ENCODE measurements at places on chromosomes 4 and X.
A peak's percentile ranks its signal among the peaks of the same experiment; 100 is the strongest.

DNA sequence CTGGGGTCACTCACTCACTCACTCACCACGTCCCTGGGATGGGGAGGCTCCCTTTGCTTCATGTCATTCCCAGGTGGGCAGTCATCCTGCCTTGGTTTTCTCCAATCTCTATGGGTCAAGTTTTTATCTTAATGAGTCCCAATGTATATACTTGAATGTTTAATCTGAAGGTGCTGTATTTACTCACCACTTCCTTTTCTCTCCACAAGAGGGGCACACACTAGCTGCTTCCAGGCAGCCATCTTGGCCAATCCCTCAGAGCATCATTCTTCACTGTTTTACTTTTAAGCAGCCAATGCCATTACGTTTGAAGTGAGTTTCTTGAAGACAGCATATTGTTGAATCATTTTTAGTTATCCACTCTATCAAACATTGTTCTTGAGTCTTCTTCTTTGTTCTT lies 153.4 kb upstream of the ARSJ start:
- peak; percentile 17 for DNase-seq

GRCh38 chr4:74262522-74262921 lies 45.7 kb upstream of the EPGN start:
- no peak for DNase-seq

DNA sequence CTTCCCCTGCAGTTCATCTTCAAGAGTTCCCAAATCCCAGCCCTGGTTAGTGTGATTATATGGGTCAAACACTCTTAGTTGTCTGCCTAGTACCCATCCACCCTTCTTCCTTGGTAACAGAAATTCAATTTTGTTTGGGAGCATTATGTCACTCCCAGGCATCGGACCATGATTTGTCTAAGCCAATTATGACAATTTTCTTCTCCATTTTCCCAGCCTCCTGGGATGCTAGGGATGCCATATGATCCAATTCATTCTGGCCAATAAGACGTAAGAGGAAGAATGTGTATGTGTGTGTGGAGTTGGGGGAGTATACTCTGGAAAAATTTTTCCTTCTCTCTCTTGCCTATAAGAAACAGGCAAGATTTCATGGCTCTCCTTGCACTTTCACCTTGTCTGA lies 465.9 kb downstream of the MID1IP1 start:
- DNase-seq = no peak

DNA sequence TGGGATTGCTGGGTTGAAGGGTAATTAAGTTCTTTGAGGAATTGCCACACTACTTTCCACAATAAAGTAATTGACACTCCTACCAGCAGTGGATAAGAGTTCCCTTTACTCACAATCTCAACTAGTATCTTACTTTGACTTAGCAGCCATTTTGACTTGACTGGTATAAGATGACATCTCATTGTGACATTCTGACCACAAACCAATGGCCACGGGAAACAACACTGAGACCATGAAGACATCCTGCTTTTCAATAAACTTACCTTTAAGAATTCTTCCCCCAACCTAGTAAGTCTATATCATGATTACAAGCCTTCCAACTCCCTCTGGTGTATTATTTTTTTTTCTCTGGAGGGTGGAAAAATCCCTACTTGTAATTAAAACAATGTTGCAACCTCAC lies 66.9 kb upstream of the WDR1 start:
- DNase-seq = no peak

DNA sequence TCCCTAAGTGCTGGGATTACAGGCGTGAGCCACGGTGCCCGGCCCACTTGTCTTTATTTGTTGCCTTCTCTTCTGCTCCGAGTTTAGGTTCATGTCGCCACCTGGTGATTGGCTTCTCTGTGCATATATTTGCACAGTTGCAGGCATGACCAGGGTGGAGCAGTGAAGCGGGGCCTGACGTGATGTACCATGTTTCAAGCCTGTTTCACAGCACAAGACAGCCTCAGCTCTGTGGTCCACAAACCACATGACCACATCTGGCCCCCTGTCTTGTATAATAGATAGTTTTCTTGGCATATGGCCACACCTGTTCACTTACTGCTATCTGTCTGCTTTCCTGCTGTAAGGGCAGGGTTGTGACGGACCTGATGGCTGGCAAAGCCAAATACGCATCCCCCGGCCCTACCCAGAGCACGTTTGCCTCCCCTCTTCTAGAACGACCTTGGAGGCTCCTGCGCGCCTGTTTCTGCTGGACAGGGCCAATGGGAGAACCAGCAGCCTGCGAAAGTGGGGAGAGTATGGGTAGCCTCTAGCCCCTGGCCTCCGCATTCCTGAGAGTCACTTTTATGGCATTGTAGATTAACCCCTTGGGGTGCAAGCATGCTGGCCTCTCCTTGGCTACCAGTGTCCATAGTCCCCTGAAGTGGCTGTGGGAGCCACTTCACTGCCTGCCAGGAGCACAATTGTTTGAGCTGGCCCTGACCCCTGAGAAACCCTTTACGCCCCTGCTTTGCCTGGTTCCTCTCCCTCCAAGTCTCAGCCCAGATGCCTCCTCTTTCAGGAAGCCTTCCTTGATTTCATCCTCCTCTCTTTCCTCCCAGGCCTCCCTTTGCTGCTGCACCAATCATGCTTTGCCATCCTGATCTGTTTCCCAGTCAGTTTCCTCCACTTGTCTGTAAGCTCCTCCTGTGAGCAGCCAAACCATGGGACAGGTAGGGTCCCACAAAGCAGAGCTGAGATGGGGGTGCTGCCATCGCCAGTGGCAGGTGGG lies 6.0 kb upstream of the SH3TC1 start:
- peak; percentile 89 for DNase-seq

DNA sequence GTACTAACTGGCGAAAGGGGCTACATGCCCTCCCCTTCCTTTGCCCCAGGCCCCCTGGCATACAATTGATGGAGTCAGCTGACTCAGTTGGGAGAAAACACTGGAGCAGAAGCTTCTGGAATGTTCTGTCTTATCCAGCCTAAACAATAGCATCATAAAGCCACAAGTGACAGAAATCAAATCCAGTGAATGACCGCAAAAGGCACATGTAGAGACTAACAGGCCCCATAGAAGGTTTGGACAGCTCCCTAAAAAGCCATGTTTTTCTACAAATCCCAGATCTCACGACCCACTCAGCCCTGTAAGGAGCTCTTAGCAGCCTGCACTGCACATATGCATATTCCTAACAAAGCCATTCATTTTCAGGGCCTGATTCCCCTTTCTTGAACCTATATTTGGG lies 25.1 kb downstream of the SCARB2 start:
- DNase-seq = no peak

GRCh38 chr4:55169352-55169961 lies 44.1 kb upstream of the KDR start:
- DNase-seq = peak; percentile 40

- no peak for DNase-seq
These were observed 58.2 kb downstream of the DCLK2 start for GRCh38 chr4:150136481-150136880.

DNA sequence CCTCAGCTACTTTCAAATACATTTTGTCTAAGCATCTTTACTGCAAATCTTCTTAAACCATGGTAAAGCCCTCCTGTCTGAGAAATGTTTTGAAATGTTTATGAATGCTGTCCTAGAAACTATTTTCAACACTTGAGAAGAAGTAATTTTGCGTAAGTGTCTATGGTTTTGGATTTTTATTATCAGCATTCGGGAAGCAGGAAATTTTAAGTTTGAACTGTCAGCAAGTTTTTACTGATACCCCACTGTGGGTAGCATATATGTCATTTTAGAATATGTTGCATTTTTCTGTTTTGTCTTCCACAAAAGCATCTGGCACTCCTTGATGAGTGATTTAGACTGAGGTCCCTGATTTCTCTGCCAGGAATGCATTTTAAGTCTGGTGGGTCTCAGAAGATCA lies 302.4 kb upstream of the GIMD1 start:
- DNase-seq = no peak

DNA sequence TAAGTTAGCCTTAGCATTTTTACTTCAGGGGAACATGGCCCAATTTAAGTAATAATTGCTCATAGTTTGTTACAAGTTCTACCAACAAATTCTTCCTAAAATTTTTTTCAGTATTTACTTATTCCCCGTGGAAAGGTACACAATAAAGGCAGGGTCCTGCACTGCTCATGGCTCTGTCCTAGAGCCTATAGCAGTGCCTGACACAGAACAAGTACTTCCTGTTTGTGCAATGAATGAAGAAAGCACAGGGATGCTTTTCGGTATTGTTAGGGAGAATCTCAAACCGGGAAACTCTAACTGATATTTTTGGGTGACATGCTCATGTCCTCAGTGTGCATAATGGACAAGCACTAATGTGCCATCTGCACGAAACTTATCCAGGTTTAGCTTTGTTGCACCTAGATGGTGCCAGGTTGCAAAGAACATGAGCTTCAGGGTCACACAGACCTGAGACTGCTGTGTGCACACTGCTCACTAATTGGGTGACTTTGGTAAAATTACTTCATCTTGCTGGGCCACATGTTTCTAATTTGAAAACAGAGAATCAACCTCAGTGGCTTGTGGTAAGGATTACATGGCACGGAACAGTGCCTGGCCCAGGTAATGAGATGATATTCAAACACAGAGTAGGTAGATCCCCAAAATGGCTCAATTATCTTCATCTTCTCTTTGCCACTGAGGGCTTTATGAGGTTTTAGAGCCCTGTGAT lies 175.8 kb upstream of the NPY2R start:
- no peak for DNase-seq

DNA sequence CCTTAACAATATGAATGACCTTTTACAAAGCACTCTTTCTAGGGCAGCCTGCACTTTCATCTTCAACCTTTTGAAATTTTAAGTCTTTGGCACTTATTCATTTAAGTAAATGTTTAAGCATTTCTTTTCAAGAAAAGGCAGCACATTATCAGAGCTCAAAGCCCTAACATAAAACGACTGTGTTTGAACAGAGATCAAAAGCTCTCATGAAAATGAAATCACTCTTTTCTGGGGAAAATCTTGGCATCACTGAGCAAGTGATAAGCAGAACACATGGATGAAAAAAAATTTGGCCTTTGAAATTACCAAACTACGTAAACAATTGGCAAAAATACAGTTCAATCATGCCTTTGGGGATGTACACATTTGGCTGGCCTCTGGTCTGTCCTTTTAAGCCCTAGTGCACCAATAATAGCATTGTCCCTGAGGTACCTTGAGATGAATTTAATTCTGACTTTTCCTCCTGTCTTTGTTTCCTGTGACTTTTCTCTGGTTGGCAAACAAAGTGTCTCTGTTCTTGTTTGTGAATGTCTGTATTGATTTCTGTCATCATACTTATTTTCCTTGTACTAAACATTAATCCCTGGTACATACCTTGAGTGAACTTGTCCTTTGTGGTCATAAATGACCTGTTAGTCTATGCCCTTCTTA lies 12.9 kb upstream of the ODAM start:
- DNase-seq = no peak

- no peak for DNase-seq
These were observed 46.9 kb downstream of the KIF4A start for GRCh38 chrX:70336767-70337166.

GRCh38 chrX:108022491-108023089 lies 22.3 kb upstream of the VSIG1 start:
- DNase-seq = no peak

GRCh38 chr4:93466446-93466845 lies 362.1 kb upstream of the ATOH1 start:
- DNase-seq = no peak

- no peak for DNase-seq
These were observed 293.5 kb upstream of the FSTL5 start for GRCh38 chr4:162457071-162457865.

DNA sequence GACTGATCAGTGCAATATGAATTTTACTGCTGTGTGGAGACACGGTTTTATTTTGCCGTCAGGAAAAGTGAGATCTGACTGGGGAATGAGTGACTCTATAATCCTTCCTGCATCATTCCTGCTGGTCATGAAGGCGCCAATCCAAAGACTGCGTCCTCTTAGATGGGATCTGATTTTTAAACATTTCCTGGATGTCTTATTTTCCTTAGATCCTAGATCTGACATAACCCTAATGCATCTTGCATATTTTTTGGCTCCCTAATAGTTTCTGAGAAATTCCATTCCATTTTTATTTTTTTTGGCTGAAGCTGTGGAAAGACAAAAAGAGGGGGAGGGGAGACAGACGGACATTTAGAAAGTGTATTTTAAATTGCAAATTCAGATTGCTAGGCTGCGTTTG lies 454.9 kb upstream of the FAT1 start:
- no peak for DNase-seq

- no peak for DNase-seq
These were observed 7.1 kb upstream of the NEIL3 start for GRCh38 chr4:177302371-177303100.

Data from NCI-H1417 (cell line).